ENCODE measurements at places on chromosomes 1 and 21.

DNA sequence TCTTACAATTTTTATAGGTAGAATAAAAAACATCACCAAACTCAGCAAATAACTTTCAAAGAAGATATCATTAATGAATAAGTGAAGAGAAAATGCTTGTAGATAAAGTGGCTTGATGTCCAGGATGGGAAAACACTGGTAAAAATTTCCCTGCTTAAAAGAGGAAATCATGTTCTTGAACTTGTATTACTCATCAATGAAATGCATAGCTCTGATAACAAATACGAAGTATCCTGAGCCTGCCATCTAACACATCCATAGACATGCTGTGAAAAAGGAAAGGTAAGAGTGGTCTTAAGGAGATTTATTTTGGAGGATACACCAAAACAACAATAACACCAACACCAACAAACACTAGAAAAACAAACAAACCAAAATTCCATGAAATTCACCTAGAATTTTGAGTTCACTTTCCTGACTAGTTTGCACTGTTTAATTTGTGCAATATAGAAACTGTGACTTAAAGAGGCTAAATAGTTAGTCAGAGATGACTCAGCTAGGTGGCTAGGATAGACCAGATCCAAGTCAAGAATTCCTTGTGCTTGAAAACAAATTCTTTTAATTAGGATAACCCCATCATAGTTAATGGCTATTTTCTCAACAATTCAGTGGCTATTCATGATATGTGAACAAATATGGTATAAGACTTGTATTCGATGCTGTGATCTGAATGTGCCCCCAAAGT, 179.8 kb upstream of the KCNK2 start:
- DNase-seq: no peak

- no peak for DNase-seq
Measured at GRCh38 chr1:54168206-54168965, 15.6 kb upstream of the CDCP2 start.

DNA sequence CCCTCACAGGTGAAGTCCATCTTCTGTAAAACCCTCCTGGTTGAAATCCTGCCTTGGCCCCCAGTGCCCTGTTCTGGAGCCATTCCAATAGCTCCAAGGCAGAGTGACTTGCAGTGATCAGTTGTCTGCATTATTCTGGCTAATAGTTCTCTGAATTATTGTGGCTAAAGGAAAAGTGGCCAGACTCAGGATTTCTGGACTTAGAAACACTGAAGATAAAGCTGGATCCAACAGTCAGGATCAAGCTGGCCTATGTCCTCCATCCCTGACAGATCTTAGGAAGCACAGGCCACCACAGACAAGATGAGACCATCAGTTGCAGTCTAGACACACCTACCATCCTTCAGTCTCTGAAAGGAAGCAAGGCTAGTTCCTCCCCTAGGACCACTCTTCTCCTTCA, 801 bp upstream of the C2CD4D start:
- no peak for DNase-seq

- DNase-seq: no peak
Measured at GRCh38 chr21:28333578-28334075, 659.0 kb downstream of the LTN1 start.

DNA sequence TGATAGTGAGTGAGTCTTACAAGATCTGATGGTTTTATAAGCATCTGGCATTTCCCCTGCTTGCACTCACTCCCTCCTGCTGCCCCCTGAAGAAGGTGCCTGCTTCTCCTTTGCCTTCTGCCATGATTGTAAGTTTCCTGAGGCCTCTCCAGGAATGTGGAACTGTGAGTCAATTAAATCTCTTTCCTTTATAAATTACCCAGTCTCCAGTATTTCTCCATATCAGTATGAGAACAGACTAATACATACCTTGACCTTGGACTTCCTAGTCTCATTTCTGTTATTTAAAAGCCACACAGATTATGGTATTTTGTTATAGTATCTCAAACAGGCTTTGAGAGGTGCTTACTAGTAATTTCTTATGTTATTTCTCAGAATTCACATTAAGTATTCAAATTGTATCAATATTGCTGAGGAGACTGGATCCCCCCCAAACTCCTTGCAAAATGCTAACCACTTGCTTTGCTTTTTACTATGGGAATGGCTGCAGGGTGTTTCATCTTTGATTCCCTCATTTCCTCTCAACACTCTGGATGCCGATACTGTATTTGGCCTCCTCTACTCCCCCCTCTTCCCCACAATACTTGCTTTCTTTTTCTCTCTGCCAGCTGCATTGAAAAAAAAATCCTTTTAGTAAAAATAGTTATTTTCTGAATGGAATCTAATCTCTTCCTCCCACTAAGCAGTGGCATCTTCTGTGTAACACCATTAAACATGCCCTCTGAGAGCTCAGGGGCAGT, 96.9 kb upstream of the WLS start:
- no peak for DNase-seq
